GM04503 (cell line): ENCODE measurements at places on chromosomes 7 and 10.
A peak's percentile ranks its signal among the peaks of the same experiment; 100 is the strongest.

GRCh38 chr7:158778471-158778870 is 50.8 kb downstream of the ESYT2 start:
- DNase-seq: peak; percentile 46

GRCh38 chr7:96316949-96317348 is 4.9 kb downstream of the SLC25A13 start:
- DNase-seq: no peak

DNA sequence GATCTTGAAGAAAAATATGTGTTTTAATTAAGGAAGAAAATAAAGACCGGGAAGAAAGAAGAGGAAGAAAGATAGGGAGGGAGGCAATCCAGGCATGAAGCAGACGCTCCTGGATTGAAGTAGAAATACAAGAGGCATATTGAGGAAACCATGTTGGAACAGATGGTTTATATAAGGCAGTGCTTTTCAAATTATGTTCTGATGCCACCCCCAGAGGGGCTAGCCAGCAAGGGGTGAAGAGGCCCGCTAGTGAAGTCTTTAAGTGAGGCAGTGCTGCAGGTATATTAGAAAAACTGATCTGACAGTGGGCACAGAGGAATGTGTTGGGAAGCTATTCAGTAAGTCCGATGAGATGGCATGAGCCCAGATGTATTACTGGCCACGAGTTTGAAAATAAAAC is 40.1 kb downstream of the REEP3 start:
- no peak for DNase-seq

DNA sequence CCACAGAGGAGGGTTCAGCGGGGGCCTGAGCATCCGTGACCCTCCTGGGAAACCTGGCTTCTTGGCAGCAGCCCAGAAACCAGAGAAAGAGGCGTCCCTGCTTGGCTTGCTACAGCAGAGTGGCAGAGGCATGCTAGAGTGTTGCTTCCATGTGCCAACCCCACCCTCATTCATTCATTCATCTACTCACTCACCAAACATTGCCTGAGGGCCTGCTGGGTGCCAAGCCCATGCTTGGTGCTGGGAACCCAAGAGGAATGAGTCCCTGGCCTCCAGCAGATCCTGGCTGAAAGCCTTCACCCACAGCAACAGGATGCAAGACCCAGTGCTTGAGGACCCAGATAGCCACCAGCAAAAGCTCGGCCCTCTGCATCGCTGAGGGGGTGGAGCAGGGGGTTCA is 129.0 kb downstream of the CDH23 start:
- no peak for DNase-seq

- DNase-seq: no peak
Observed at GRCh38 chr10:24711465-24711864, 12.2 kb downstream of the ARHGAP21 start.

DNA sequence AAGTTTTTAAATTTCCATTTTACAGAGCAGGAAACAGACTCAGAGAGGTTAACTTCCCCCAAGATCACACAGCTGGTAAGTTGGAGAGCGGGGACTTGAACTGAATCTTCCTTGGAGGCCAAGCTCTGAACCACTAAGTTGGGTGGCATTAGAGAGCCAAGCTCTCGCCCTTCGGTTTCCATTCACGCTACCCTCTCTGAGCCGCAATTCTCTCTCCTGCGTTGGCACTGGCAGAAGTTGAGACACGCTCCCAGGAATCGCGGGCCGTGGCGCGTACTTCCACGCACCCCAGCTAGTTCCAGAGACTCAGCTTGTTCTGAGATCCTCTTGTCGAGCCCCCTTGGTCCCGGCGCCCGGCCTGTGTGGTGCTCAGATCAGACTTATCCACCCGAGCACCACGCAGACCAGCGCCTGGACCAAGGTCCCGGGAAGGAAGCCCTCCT is 29.3 kb upstream of the VAX1 start:
- DNase-seq: no peak

GRCh38 chr7:105228555-105228954 is 160.2 kb downstream of the SRPK2 start:
- DNase-seq: no peak

DNA sequence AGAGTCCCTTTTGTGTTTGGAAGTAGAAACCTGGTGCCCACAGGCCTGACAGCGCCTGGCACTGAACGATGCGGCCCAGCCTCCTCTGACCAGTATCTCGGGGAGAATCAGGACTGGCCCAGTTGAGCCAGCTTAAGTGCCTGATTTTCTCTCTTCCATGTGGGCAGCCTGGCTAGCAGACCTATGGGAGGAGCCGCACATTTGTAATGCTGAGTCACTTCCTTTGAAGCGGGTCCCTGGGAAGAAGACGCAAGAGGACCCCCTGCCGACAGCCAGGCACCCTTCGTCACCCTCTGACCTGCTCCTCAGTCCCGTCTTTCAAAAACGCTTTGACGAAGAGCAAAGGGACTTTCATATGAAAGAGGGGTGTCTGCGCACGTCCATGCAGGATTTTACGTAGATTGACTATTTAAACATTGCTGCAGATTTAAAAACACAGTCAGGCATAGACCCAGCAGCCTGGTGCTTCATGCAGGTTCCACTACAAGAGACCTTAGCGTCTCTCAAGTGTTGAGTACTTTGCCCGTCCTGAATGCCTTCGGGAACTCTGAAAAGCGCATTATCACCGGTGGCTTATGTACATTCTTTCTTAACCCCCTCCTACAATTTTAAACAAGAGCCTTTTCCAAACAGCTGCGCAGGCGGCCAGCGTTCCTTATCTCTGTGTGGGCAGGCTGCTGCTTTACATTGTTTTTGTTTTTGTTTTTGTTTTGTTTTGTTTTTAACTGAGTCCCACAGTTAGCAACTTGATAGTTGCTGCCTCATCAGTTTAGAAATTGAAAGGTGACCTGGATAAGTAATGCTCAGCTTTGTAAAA is 36.5 kb upstream of the AP5Z1 start:
- peak; percentile 54 for DNase-seq

DNA sequence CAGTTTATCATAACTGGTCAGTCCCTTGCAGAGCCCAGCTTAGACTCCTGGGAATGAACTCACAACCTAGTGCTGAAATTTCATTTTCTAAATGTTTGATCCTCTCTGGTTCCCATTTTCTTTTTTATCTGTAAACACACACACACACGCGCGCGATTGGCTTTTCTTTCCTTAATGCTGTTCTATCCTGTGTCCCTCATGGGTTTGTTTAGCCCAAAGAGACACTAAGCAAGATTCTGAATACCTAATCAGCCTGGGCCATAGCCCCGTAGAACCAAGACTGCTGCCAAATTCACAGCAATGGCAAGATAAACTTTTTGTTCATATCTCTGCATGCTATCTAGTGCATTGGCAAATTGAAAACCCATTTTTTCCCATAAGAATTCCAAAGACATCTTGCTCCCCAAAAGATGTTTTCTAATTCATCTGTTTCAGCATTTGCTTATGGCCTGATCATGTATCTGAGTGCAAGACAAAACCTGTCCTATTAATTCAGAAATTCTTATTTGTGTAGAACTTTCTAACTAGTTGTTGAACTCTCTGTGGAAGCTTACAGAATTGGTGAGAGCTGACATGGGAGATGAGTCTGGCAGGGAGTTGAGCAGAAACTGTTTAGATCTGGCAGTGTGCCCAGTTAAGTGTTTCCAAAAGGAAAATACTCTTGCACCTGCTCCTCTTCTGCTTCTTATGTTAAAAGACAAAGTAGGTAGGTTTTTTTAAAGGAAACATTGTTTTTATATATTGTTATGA is 1.8 kb upstream of the IFIT1 start:
- no peak for DNase-seq

- no peak for DNase-seq
Observed at GRCh38 chr7:29177963-29178600, 16.5 kb upstream of the CHN2 start.

DNA sequence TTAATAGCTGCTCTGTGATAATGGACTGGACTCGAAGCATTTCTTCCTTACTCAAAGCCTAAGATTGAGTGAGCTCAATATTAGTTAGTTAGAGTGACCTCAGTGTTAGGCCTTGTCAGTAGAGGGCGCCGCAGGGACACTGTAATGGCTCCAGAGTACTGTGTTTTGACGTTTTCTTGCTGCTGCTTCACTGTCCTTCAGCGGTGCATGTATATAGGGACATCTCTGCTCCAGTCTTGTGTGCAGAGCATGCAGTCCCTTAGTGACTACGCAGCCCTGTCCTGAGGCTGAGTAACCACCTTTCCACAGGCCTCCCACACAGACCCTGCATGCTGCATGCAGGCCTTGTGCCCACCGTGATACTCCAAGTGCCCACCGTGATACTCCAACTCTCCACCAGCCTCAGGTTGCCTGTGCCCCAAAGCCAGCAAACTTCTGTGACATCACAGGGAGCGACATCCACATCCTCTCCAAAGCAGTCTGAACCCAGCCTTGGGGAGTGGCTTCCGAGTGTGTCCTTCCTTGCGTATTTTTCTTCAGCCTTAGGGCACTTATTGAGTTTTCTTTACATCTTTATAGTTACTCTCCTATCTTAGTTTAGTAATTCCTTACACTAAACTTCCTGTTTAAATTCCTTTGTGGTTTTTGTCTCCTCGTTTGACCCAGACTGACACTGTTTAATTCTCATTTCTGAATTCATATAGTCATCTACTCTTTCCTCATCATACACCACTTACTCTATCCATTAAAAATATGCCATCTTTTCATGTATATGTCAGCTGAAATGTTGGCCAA is 118.2 kb downstream of the JAZF1 start:
- no peak for DNase-seq

GRCh38 chr10:33716501-33717267 is 382.2 kb upstream of the NRP1 start:
- DNase-seq: no peak

GRCh38 chr7:18778594-18778993 is 283.0 kb downstream of the HDAC9 start:
- no peak for DNase-seq

- DNase-seq: no peak
Observed at GRCh38 chr7:158815083-158815799, 14.1 kb downstream of the ESYT2 start.

- no peak for DNase-seq
Observed at GRCh38 chr10:47058961-47059391, 147.7 kb downstream of the PTPN20 start.

DNA sequence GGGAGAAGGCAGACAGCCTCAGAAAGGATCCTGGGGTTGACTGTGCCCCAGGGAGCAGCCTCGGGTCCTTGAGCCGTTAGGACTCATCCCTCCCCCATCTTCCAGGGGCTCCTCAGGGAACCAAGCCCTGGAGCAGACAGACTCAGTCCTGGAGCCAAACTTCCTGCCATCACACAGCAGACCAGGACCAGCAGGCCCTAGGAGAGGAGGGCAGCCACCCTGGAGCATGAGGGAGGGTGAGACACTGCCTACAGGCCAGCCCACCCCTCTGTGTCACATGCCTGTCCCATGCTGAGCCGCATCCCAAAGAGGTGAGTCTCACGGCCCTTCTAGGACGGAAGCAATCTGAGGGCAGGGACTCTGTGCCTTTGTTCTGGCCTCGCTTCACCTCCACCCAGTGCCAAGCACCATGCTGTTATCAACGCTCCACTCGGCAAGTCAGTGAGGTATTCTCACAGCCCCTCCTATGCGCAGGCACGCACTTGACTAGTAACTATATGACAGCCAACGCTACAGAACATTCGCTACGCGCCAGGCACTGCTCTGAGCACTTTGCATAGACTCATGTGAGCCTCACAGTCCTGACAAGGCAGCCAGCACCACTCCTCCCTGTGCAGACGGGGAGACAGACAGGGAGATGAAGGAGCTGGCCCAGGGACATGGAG is 19.1 kb downstream of the MAD1L1 start:
- no peak for DNase-seq

DNA sequence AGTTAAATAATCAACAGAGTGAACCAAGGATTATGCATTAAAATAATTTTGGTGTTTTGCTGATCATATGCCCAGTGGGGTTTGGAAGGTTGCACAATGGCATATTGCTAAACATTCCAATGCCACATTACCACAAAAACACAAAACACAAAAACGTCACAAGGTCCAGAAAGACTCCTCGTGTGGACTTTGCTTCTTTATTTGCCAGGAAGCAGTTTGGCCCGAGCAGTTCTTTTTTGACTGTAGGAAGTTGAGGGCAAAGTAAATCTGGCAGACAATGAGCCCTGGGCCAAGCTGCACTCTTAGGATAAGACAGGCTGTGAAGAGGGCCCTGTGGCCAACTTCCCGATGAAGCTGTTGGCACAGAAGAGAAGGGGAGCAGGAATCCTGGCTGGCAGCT is 39.2 kb upstream of the SLC35B4 start:
- DNase-seq: no peak
